Effector CD4-positive, alpha-beta T cell (primary cell): ENCODE measurements at places on chromosomes 4 and X.

- DNase-seq: no peak
These were observed 3.3 kb upstream of the PDGFRA start for GRCh38 chr4:54225598-54226403.

DNA sequence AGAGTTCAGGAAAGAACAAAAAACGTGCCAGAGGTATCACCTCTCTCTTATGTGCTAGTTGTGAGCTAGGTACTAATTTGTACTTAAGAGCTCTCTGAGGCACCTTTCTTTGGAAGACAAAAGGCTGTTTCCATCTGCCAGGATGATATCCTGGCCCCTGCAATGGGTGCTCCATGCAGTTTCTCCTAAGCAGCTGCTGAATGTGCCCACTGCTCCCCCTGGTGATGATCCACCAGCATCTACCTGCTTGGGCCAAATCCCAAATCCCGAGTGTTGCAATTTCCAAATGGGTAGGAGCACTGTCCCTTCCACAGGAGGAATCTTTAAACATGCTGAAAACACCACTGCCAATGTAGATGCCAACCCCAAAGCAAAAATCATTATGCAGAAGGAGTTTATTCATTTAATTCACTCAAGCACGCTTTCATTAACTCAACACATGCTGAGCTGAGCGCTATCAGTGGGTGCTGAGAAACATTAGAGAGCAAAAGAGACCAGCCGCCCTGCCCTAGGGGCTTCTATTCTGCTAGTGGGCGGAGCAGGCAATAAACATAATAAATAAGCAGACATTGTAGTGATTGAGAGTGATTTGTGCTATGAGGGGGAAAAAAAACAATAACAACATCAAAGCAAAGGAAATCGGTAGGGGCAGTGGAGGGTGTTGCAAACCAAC lies 69.6 kb upstream of the C4orf50 start:
- DNase-seq: no peak

DNA sequence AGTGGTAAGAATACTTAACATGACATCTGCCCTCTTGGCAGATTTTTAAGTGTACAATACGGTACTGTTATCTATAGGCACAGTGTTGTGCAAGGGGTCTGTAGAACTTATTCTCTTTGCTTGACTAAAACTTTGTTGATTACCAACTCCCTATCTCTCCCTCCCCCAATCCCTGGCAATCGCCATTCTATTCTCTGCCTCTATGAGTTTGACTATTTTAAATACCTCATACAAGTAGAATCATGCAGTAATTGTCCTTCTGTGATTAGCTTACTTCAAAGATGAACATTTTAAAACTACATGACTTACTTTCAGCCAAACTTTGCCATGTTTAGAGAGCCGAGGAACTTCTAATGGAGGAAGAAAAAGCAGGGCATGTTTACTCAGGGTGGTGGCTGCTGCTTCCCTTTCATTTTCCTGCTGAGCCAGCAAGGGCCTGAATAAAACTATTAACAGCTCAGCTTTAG lies 62.4 kb downstream of the APOO start:
- DNase-seq: no peak

GRCh38 chr4:3634281-3634857 lies 102.1 kb upstream of the LRPAP1 start:
- DNase-seq: no peak

- no peak for DNase-seq
These were observed 11.1 kb downstream of the GASK1B start for GRCh38 chr4:158161551-158162354.

DNA sequence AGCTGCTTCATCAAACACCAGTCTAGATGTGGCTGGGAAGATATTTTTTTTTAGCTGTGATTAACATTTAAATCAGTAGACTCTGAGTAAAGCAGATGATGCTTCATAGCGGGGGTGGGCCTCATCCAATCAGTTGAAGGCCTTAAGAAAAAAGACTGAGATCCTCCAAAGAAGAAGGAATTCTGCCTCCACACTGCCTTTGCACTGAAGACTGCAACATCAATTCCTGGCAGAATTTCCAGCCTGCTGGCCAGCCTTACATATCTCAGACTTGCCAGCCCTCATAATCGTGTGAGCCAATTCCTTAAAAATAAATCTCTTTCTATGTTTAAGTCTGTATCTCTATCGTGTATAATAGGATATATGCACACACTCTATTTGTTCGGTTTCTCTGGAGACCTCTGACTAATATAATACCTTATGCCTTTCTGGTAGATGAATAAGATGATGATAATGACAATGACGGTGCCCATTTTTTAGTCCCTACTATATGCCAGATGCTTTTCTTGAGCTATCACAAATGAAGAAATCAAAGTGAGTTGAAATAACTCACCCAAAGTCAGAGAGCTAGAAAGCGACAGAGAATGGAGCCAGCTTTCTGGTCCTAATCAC lies 66.1 kb upstream of the SOD3 start:
- no peak for DNase-seq

- DNase-seq: peak; percentile 77
These were observed 42.1 kb downstream of the RHOH start for GRCh38 chr4:40238700-40239548.

DNA sequence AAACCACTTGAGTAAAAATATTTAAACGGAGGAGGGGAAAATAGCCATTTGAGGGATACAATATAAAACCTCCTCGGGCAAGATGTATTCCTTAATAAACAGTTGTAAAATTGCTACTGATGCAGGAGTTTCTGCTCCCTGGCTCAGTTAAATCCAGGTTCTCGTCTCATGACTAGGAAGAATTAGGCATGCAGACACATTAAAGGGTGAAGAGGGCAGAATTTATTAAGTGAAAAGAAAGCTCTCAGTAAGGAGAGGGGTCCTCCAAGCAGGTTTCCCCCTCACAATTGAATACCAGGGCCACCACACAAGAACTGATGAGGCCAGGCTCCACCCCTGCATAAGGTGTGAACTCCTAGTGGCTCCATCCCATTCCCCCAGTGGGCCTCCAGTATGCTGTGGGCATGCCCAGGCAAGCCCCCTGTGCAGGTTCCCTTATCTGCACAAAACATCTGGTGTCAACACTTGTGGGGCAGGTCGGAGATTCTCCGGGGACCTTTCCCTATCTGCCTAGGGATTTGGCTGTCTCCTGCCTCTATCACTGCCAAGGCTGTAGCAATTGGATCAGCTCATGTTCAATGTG lies 80.4 kb downstream of the HS6ST2 start:
- no peak for DNase-seq

GRCh38 chrX:150863191-150863590 lies 35.3 kb downstream of the CD99L2 start:
- no peak for DNase-seq

DNA sequence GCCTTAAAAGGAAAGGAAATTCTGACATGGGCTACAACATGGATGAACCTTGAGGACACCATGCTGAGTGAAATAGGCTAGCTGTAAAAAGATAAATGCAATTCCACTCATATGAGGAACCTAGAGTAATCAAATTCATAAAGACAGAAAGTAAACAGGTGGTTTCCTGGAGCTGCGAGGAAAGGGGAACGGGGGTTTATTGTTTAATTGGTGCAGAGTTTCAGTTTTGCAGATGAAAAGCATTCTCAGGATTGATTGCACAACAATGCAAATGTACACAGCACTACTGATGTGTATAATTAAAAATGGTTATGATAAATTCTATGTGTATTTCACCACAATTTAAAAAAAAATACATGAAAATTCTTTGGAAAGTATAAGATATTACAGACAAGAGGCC lies 24.0 kb downstream of the PLRG1 start:
- no peak for DNase-seq

GRCh38 chr4:95013236-95013635 lies 255.5 kb downstream of the BMPR1B start:
- no peak for DNase-seq

GRCh38 chrX:53320543-53321229 lies 39.3 kb upstream of the IQSEC2 start:
- no peak for DNase-seq

DNA sequence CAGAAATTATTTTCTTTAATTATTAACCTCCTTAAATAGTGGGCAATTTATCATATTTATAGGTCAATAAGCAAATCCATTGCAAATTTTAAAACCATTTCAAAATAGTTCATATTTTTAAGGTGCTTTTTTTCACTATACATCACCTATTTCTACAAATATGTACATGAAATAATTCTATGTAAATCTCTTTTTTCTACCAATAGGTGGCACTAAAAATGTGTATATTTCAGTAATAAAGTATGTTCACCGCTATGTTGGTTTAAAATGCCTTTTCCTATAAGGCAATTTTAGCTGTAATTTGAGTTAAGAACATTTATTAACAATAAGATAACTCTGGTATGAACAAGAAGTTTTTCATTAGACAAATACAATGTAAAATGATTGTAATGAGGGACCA lies 672.2 kb downstream of the KCTD8 start:
- DNase-seq: no peak

DNA sequence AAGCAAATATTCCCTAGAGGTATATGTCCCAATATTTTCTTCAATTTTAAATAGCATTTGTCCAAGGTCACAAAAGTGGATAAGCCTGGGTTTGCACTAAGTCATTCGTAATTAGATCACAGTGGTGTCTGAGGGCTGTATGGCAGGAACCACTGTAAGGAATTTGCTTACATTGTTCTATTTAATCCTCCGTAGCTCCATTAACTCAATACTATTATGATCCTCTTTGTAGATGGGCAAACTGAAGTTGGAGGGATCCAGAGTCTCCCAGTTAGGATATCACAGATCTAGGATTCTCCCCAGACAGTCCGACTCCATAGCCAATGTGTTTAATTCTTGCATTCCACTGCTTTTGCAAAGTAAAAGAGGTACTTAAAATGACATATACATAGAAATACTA lies 242.7 kb upstream of the DCAF8L1 start:
- no peak for DNase-seq

- DNase-seq: no peak
These were observed 86.7 kb upstream of the MAGEA4 start for GRCh38 chrX:151825925-151826485.

GRCh38 chr4:25913056-25913850 lies 767 bp upstream of the SMIM20 start:
- peak; percentile 10 for DNase-seq

DNA sequence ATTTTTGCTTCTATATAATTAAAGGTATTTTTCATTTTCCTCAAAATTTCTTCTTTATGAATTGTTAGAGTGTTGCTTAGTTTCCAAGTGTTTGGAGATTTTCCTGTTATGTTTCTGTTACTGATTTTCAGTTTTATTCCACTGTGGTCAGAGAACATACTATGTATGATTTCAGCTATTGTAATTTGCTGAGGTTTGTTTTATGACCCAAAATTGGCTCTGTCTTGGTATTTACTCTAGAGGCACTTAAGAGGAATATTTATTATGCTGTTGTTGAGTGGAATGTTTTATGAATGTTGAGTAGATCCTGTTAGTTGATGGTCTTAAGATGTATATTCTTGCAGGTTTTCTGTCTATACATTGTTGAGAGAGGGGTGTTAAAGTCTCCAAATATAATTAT lies 263.5 kb downstream of the PABPC4L start:
- DNase-seq: no peak

- DNase-seq: no peak
These were observed 278.1 kb upstream of the ARSJ start for GRCh38 chr4:114257501-114257900.

DNA sequence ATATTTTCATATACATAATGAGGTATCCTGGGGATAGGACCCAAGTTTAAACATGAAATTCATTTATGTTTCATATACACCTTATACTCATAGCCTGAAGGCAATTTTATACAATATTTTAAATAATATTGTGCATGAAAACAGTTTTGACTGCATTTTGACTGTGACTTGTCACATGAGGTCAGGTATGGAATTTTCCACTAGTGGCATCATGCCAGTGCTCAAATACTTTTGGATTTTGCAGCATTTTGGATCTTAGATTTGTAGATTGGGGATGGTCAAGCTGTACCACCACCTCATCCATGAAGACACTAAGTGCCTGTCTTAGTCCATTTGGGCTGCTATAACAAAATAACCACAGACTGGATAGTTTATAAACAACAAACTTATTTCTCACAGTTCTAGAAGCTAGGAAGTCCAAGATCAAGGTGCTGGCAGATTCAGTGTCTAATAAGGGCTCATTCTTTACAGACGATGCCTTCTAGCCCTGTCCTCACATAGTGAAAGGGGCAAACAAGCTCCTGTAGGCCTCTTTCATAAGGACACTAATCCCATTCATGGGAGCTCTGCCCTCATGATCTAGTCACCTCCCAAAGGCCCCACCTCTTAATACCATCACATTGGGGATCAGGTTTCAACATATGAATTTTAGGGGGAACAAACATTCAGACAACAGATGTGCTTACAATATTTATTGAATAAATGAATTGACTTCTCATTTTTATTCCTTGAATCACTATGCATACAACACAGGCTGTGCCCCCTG lies 9.4 kb downstream of the NUDT6 start:
- no peak for DNase-seq

DNA sequence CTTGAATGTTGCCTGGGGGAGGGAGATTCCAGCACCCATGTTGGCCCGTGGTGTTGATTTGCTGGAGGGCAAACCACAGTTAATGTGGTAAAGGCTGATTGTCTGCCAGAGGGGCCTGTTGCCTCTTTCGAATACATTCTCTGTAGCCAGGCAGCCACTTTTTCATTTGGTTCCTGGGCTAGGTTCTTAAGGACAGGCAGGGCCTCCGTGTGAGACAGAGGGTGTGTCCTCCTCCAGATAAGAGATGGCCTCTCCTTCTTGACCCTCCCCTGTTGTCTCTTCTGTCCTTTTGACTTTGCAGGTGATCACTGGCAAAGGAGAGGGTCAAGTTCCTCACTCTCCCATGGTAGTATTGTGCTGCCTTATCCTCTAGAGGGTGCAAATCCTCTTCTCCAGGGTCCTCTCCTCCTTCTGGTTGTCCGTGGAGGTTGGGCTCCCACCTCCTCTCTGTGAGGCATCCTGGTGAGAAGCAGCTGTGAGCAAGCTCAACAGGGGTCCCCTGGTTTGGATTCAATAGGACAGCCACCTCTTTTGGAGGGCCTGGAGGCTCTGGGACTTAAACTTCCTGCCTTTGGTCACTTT lies 44.9 kb downstream of the ZNF182 start:
- DNase-seq: no peak

DNA sequence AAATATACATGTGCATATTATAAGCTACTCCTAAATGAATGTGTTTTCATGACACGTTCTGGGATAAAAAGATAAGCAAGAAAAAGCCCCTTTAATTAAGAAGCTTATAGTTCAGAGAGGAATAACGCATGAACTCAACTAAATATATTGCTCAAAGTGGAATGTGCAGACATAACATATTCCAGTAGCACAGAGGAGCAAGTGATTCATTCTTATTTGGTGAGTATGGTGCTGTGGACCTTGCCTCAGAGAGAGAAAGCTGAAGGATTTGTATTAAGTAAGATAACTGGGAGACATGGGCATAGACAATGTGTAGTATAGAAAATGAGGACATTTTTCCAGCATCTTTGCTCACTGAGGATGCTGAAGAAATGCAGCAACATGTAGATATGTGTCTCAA lies 76.8 kb downstream of the CFAP299 start:
- no peak for DNase-seq

DNA sequence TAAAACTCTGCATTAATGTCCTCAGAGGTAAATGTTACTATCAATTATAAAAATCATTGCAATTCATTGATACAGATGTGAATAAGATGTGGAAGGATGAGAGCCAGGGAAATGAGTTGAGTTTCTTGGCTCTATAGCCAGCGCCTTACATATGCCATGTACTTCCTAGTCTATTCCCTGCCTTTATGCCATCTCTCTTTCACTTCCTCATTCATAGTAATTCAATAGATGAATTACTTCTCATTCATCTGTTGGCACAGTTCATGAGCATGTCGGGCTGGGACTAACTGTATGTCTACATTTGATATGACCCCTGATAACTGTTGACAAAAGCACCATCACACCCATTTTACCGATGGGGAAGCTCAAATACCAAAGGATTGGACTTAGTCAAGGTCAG lies 55.7 kb downstream of the LNX1 start:
- no peak for DNase-seq
